Globus pallidus (tissue), 1 donor: ENCODE measurements at places on chromosomes 11 and 22.

- no peak for DNase-seq
Observed at GRCh38 chr11:97502201-97502600, 1112.4 kb downstream of the JRKL start.

GRCh38 chr11:64803846-64804345 lies 882 bp upstream of the MAP4K2 start:
- DNase-seq: no peak

DNA sequence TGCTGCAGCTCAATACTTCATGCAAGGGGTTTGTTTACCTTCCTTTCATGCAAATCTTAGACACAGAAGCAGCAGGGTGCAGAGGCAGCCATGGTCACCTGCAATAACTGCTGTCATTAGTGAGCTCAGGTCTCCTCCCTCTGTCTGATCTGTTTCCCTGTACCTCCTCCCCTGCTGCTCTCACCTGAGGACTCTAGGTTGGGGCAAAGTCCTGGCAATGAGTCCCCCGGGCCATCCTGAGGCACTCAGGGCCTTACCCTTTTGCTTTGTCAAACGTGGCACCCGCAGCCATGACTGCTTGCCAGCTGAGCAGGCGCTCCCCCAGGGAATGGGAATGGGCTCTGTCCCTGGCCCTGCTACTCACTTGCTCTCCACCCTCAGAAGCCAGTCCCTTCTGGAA lies 3.9 kb downstream of the LRRC10B start:
- DNase-seq: no peak

- DNase-seq: no peak
Observed at GRCh38 chr11:3920148-3920852, 64.8 kb downstream of the STIM1 start.

- DNase-seq: no peak
Observed at GRCh38 chr11:28820296-28820989, 712.3 kb downstream of the METTL15 start.

- DNase-seq: no peak
Observed at GRCh38 chr11:284105-285020, 4.6 kb upstream of the PGGHG start.

- DNase-seq: no peak
Observed at GRCh38 chr11:102416976-102417375, 35.6 kb downstream of the TMEM123 start.

- DNase-seq: no peak
Observed at GRCh38 chr22:35419756-35420155, 19.8 kb downstream of the MCM5 start.

DNA sequence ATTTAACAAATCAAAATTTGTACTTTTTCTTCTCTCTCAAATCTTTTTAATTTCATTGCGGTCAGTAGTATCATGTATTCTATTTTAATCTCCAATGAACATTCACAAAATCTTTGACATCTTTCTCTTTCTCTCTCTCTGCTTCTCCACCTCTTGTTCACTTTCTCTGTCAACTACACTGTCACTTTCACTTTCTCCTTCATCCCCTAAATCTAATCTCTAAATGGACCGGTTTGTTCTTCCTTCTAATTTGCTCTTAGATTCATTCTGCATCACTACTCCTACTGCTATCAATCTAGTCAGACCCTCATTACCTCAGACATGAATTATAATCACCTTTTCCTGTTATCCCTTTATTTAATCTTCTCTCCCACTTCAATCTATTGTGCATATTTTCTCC lies 18.6 kb downstream of the CCDC73 start:
- DNase-seq: no peak

- DNase-seq: no peak
Observed at GRCh38 chr22:44188986-44189630, 8.4 kb downstream of the PARVG start.

DNA sequence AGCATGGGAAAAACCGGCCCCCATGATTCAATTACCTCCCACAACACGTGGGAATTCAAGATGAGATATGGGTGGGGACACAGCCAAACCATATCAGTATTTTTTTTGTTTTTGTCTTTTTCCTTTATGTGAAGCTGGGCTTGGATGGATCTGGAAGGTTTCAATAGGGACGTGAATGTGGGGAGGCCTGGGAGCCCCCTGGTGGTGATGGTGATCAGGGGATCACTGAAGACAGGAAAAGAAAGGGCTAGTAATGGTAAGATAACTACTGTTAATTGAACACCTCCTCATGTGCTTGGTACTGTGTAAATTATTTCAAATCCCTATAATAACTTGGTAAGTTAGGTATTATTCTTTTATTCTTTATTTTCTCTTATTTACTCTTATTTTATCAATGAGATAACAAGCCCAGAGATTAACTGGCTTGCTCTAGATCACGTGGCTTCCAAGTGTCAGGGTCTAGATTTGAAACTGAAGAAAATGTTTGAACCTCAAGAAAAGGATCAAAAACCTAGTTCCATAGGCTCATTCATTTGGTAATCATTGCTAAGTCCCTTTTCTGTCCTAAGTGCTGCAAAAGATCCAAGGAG lies 364.2 kb downstream of the TENM4 start:
- DNase-seq: no peak

DNA sequence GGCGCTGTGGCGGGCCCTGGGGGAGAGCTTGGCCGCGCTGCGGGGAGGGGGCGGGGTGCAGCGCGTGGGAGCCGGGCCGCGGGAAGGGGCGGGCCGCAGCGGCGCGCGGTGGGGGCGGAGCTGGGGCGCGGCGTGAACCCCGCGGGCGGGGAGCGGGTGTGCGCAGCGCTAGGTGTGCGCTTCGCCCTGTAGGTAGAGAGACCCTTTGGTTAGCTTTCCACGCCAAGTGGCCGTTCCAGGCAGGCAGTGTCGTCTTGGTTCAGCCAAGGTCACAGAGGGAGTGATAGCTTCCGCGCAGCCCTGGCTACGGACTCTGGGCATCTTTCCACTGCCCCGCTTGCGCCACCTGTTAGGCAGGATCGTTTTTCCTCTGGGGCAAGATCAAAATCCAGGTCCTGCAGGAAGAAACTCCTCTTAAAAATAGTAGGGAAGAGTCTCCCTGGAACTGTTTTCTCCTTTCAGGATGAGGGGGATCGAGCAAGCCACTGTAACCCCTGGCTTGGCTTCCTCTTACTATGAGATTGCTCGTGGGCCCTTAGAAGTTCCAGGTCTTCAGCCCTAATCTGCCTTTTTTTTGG lies 434 bp downstream of the BANF1 start:
- no peak for DNase-seq

DNA sequence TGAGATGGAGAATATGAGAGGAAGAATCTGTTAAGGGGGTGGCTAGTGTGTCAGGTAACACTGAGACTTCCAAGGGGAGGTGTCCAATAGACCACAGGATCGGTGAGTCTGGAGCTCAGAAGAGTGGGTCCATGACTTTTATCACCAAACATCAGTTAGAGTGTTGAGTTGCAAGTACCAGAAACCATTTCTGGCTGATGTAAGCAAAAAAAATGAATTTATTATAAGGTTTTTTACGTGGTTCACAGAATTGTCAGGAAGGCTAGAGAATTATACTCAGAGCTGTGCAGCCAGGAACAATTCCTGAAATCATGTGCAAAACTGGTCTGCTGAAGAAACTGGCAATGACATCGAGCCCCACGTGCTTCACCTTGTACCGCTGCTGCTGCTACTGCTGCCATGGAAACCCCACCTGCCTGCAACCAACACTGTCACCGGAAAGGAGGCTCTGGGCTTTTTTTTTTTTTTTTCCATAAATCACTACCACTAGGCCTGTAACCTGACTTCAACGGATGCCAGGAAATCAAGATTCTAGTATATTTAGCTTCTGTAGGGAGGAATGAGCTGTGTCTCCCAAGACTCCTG lies 16.6 kb upstream of the STK33 start:
- no peak for DNase-seq

DNA sequence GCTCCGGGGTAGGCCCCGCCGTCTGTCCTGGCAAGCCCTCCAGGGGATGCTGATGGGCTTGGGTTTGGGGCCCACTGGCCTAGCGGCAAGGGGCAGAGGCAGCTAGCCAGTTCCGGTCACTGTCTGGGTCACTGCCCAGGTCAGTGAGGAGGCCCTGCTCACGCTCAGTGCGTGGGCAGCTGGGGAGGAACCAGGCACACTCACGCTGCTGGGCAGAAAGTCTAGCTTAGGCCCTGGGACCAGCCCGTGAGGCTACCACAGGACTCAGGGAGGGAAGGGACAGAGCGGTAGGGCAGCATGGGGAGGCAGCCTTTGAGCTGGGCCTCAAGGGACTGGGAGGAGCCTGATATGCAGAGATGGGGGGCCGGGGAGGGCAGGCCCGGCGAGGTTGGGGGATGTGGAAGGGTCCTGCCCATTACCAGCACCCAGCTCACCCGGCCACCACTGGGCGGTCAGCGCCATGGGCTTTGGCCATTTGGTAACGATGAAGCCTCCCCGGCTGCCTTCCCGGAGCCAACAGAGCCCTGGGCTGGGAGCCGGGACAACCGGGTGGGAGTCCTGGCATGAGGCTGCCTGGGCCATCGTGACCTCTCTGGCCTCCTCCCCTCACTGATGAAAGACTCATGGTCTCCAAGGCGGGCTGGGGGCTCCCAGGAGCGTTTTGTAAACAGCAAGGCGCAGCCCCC lies 14.2 kb downstream of the SHISAL1 start:
- no peak for DNase-seq

- no peak for DNase-seq
Observed at GRCh38 chr11:35909511-35910265, 34.2 kb upstream of the LDLRAD3 start.

DNA sequence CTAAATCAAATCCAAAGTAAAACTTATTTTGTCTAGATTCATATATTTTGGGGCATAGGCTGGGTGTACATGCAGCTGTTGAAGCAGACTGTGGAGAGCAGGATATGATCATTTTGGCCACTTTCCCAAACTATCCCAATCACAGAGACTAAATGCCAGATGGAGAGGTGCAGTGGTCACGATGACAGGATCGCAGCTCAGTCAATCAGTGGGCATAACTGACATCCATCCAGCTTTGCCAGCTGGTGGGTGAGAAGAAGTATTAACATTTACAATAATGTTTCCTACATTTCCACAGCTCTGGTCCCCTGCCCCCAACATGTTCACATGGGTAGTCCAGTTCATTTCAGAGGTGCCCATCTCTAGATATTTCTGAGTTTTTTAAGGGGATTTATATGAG lies 255.5 kb upstream of the SESN3 start:
- DNase-seq: peak; percentile 5

GRCh38 chr22:47202819-47203553 lies 440.5 kb downstream of the TBC1D22A start:
- no peak for DNase-seq

DNA sequence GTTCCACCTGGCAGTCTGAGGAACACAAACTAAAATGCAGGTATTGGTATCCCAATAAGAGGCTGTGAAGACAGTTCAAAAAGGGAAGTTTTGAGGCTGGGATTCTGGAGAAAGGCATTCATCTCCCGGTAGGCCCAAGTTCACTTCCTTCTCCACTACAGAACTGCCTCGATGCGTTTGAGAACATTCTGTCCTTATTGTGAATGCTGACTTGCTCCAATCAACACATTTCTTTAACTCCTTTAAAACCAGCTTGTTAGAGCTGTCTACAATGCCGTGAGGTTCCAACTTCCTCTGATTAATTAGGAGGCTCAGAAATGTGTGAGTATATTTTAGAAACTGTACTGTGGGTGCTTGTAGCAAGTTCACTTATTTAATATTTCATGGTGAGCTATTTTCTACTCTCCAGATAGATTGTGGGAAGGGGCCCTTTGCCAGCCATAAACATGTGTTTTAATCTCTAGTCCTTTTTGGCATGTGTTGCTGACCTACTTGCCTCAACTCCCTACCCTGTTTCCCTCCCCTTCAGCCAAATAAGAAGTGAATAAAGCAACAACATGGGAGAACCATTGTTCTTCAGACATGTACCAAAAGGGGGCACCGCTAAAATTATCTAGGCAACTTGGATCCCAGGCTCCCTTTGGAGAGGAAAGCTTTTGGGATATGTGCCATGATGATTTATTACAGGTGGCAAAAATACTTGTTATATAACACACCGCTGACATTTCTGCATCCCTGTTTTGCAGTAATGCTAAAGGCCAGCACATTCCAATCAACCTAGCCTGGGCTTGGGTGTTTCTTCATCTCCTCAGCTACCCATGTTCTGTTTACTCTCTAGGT lies 245.6 kb downstream of the BLID start:
- DNase-seq: no peak

- DNase-seq: no peak
Observed at GRCh38 chr11:123702139-123702538, 39.3 kb downstream of the ZNF202 start.

- no peak for DNase-seq
Observed at GRCh38 chr22:45534339-45535192, 31.9 kb downstream of the FBLN1 start.

GRCh38 chr11:1994121-1994520 lies 3.5 kb downstream of the H19 start:
- no peak for DNase-seq

- DNase-seq: peak; percentile 67
Observed at GRCh38 chr11:118010738-118011461, 24.7 kb downstream of the IL10RA start.

- no peak for DNase-seq
Observed at GRCh38 chr11:71180694-71181470, 71.5 kb downstream of the SHANK2 start.

DNA sequence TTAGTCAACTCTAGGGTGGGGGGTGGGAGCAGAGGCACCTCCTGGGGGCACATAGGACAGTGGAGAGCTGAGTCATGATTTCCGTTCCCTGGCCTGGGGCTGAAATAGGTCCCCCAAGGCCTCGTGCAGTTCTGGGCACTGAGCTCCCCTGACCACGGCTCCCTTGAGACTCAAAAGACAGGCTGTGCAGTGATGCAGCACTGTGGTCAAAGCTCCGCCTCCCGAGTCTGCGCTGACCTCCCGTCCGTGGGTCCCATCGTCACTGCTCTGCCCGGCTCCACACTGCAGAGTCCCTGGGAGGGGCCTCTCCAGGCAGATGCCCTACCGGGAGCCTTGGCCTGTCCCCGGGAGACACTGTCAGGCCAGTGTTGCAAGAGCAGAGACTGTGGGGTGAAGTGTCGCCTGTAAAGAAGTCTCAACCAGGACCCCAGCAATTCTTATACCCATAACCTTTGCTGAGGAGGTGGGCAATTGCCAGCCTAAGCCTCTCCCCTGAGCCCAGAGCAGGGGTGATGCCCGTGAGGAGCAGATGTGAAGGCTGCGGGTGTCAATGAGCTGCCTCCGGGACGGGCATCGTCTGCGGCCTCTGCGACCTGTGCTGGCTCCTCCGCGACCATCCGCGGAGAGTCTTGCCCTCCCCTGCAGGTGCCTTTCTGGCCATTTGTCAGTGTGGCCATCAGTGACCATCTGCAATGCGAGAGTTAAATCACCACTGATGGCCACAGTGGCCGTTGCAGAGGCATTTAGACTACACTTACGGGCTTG lies 877.3 kb downstream of the BRD1 start:
- no peak for DNase-seq

GRCh38 chr22:42294034-42294985 lies 23.9 kb upstream of the TCF20 start:
- DNase-seq: no peak

DNA sequence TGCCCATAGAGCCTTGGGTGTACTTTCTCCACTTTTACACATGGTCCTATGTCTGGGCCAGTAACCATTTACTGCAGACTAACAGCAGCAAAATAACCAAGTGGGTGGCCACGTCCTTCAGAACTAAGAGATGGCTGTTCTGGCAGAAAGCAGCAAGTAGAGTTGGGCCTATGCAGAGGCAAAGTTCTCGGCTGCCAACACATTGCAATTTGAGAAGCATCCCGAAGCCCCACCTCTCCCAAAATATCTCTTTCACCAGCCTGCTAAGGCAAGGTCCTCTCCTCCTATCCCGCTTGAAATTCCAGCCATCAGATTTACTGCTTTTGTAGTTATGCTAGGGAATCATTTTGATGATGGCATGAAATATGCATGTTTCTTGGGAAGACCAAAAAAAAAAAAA lies 118.5 kb upstream of the APOA1 start:
- DNase-seq: no peak
